ENCODE measurements at places on chromosomes 6 and 20. TPM values are rescaled to one million over a fixed set of nuclear protein-coding genes. Genes with fewer than 3 reads are reported as not detected.

- no peak for DNase-seq
- H3K27me3 ChIP-seq, result no peaks in the 10 kb centered on the region
- H3K27ac ChIP-seq, result no peak overlapping the region
- H3K4me3 ChIP-seq, result no peak overlapping the region
- no peaks in the 10 kb centered on the region for H3K36me3 ChIP-seq
Measured at GRCh38 chr6:165383323-165383722, 73.9 kb upstream of the C6orf118 start.

DNA sequence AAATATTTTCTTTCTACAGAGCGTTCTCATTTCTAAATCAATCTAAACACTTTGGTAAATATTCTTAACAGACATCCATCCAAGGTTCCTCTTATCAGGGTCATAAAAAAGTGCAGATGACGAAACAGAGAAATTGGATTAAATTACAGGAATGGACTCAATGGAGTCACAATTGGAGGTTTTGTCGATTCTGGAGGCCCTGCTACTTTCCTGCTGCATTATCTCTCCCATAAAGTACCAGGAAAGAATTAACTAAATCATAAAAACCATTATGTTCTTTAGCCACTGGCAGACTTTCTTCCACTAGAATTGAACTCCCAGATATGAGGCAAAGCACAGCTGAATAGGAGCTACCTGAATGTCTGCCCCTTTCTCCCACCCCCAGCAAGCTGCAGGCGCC, 610.6 kb downstream of the HDGFL1 start:
- DNase-seq, result no peak
- H3K4me1 ChIP-seq, result no peaks in the 10 kb centered on the region
- no peaks in the 10 kb centered on the region for H3K27me3 ChIP-seq
- H3K36me3 ChIP-seq, result no peaks in the 10 kb centered on the region

DNA sequence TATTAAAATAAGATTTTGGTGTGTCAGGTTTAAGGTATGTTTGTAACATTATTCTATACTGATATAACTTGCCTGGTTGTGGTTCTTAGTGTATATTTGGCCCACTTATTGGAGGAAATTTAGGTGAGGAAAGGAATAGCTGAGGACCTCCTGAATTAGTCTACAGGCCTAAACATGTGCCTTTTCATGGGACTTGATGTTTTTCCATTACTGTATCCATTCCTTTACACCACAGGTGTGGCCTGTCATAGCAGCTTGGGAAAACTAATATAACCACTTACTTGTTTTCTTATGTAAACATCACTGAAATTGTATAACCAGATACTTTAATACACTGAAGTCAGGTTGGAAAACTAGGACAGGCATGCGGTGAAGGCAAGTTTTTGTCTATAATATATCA, 27.6 kb downstream of the BCKDHB start:
- H3K4me3 ChIP-seq, result no peak overlapping the region
- H3K27me3 ChIP-seq, result no peaks in the 10 kb centered on the region
- DNase-seq, result no peak
- H3K27ac ChIP-seq, result no peak overlapping the region

GRCh38 chr6:134123666-134124208, 71.3 kb upstream of the SLC2A12 start:
- no peaks in the 10 kb centered on the region for H3K4me1 ChIP-seq
- H3K36me3 ChIP-seq, result no peaks in the 10 kb centered on the region

DNA sequence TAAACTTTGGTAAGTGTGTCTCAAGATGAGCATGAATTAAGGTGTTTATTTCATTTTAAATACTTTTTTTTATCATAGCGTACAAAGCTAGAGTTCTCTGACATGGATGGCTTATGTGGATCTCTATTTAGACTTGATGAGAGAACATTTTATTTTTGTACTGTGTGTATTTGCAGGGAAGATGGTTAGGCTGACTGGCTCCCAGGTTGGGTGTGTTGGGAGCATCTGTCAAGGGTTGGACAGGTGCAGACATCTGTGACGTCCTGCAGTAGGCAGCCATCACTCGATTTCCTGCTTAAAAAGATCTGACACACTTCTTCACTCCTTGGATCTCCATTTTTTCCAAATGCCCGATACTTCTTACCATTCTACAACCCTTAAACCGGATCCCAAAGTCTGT, 221.9 kb upstream of the QKI start:
- no peak for DNase-seq
- H3K27me3 ChIP-seq, result no peaks in the 10 kb centered on the region
- no peak overlapping the region for H3K27ac ChIP-seq
- H3K36me3 ChIP-seq, result no peaks in the 10 kb centered on the region

DNA sequence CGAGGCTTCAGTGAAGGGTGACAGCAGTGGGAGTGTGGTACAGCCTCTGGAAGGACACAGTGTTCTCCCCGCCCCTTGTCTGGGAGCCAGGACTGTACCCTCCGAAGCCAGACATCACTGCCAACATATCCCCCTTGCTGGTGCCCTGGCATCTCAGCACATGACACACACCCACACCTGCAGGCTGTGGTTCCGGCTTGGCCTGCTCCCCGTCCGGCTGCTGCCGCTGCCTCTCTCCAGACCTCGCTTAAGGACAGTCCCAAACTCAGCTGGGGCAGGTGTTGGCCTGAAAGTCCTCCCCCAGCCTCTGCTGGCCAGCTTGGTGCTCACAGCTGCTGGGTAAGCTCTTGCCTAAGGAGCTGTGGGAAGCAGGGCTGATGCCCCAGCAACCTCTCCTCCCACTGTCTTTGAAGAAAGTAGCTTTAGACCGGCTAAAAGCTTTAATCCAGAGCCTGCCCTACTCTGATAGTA, 7.0 kb downstream of the EMILIN3 start:
- no peak for DNase-seq
- no peaks in the 10 kb centered on the region for H3K4me1 ChIP-seq
- H3K27me3 ChIP-seq, result no peaks in the 10 kb centered on the region
- H3K36me3 ChIP-seq, result no peaks in the 10 kb centered on the region
- no peak overlapping the region for H3K27ac ChIP-seq

GRCh38 chr6:90319044-90319443, 22.4 kb upstream of the BACH2 start:
- H3K27ac ChIP-seq, result no peak overlapping the region
- H3K4me3 ChIP-seq, result no peak overlapping the region
- peaks cover 4% of the 10 kb centered on the region for H3K4me1 ChIP-seq
- no peak for DNase-seq
- H3K27me3 ChIP-seq, result no peaks in the 10 kb centered on the region

- no peak for DNase-seq
- no peak overlapping the region for H3K4me3 ChIP-seq
Measured at GRCh38 chr20:59051666-59052185, 9.1 kb upstream of the PRELID3B start.

DNA sequence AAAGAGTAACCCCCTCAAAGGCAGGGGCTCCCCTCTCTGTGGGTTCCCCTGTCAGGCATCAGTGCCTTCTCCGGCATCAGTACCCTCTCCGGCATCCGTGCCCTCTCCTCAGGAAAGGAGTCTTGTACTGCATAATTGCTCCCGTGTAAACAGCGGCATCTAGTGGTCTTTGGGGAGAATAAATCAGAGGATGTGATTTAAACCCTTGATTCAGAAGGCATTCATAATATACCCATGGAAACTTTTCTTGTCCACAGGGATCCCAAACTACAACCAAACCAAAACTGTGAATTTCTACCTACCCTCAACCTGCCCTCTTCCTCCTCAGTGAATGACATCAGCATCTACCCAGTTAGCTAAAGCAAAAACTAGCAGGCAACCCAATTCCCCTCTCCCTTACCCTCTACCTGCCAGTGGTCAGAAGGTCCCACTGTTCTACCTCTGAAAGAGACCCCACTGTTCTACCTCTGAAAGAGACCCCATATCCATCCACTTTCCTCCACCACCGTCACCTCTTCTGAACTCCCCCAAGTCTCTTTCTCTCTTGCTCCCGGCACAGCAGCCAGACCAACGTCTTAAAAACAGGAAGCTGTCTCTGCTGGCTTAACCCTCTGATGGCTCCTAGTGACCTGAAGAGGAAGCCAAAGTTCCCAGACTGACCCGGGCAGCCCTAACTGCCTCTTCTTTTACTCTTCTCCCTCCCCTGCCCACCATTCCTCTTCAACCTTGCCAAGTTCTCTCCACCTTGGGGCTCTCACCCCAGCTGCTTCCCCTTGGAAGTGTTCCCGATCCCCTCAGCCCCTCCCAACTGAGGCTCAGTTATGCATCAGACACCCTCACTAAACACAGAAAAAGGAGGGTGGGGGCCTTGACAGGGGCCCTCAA, 27.2 kb downstream of the UBE2V1 start:
- peak; percentile 52 for DNase-seq
- peaks cover 15% of the 10 kb centered on the region for H3K36me3 ChIP-seq
- peaks cover 17% of the 10 kb centered on the region for H3K4me1 ChIP-seq
- H3K27me3 ChIP-seq, result no peaks in the 10 kb centered on the region
- H3K27ac ChIP-seq, result peak overlapping the region; percentile 27

GRCh38 chr6:95091823-95092436, 485.4 kb upstream of the MANEA start:
- H3K4me3 ChIP-seq, result no peak overlapping the region
- no peaks in the 10 kb centered on the region for H3K27me3 ChIP-seq
- no peaks in the 10 kb centered on the region for H3K36me3 ChIP-seq

GRCh38 chr6:24534329-24534728, 39.6 kb downstream of the ALDH5A1 start:
- no peaks in the 10 kb centered on the region for H3K4me1 ChIP-seq
- H3K36me3 ChIP-seq, result peaks cover 10% of the 10 kb centered on the region
- H3K4me3 ChIP-seq, result no peak overlapping the region
- no peak for DNase-seq
- H3K27ac ChIP-seq, result no peak overlapping the region

DNA sequence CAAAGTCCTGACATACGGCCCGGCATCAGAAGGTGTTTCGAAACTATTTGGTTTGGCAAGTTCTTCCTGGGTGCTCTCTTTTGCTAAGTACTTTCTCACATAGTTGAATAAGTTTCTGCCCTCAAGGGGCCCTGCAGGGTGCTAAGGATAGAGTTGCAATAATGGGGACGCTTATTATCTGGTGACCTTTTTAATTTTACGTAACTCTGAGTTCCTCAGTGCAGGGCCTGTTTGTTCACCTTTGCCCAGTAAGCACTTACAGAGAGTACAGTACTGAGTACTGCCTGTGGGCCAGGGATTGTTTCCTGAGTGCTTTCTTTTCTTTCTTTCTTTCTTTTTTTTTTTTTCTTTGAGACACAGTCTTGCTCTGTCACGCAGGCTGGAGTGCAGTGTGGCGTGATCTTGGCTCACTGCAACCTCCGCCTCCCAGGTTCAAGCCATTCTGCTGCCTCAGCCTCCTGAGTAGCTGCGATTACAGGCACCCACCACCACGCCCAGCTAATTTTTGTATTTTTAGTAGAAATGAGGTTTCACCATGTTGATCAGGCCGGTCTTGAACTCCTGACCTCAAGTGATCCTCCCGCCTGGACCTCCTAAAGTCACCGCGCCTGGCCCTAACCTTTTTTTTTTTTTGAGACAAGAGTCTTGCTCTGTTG, 4.5 kb upstream of the PXMP4 start:
- no peak for DNase-seq
- H3K4me3 ChIP-seq, result no peak overlapping the region
- no peaks in the 10 kb centered on the region for H3K27me3 ChIP-seq
- no peak overlapping the region for H3K27ac ChIP-seq
- peaks cover 2% of the 10 kb centered on the region for H3K4me1 ChIP-seq

- H3K4me3 ChIP-seq, result peak overlapping the region; percentile 18
- no peaks in the 10 kb centered on the region for H3K36me3 ChIP-seq
- no peaks in the 10 kb centered on the region for H3K27me3 ChIP-seq
- peak; percentile 89 for DNase-seq
- peak overlapping the region; percentile 43 for H3K27ac ChIP-seq
Measured at GRCh38 chr6:25056130-25056529, 120.4 kb upstream of the RIPOR2 start.

DNA sequence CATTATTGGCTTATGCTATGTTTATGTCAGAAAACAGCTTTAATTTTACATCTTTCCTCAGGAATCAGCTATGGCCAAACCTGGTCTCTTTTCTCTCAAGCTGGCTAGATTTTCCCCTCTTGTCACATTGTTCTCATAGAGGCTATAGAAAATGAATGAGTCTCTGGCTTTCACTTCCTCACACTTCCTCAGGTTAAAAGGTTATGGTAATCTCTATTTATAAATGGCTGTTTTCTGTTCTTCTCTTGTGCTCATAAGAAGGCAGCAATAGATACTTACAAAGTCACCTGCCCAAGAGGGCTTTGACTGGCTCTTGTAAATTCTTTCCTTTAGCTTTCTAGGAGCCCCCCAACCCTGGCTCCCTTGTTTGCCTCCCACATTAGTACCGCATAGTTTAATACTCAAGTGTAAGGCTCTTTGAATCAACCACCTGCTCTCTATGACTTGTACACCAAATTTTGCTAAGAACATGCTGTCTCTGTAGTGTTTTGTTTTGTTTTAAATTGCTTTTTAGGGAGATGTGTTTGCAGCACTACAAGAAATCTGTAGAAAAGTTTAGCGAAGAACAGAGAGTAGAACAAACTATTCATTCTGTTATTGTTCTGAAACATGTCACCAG, 897.4 kb upstream of the CITED2 start:
- no peaks in the 10 kb centered on the region for H3K27me3 ChIP-seq
- H3K27ac ChIP-seq, result no peak overlapping the region
- H3K4me3 ChIP-seq, result no peak overlapping the region
- DNase-seq, result no peak
- no peaks in the 10 kb centered on the region for H3K36me3 ChIP-seq

DNA sequence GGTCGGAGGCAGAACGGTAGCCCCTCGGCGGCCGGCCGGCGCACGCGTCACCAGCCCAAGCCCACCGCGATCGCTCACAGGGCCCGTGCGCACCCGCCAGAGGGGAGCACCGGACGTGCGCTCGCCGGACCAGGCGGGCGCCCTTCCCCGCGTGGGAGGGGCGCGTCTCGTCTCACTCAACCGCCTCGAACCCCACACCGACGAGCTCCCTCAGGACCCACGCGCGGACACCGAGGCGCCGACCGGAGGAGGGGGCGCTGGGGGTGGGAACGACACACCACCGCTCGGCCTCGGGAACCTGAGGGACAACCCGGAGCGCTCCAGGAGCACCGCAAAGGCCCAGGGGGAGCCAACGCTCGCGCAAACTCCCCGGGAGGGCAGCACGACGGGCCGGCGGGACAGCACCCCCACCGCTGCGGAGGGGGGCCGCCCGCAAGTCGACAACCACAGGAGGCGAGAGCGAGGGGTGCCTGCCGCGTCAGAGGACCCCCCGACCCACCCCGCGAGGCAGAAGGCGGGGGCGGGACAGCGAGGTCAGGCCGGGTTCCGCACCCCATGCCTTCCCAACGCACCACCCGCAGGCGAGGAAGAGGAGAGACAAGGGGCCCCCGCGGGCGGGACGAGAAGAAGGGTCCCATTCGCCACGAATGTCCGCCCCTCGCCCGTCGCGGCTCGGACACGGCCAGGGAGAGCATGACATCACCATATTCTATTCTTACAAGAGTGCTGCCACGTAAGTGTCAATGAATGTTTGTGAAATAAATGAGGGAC, 512.7 kb upstream of the ZNF337 start:
- H3K4me1 ChIP-seq, result no peaks in the 10 kb centered on the region
- no peaks in the 10 kb centered on the region for H3K36me3 ChIP-seq
- H3K27me3 ChIP-seq, result no peaks in the 10 kb centered on the region
- peak; percentile 35 for DNase-seq
- no peak overlapping the region for H3K4me3 ChIP-seq

GRCh38 chr6:159463119-159463829, 229.8 kb downstream of the SOD2 start:
- H3K36me3 ChIP-seq, result no peaks in the 10 kb centered on the region
- no peaks in the 10 kb centered on the region for H3K4me1 ChIP-seq
- no peak overlapping the region for H3K4me3 ChIP-seq
- no peak overlapping the region for H3K27ac ChIP-seq
- peaks cover 3% of the 10 kb centered on the region for H3K27me3 ChIP-seq

The PRDM13 gene
- not detected for polyA plus RNA-seq

The TGM3 gene
- not detected for polyA plus RNA-seq

The DACT2 gene
- not detected for polyA plus RNA-seq

The MLN gene
- not detected for polyA plus RNA-seq
